MG63 (cell line): ENCODE measurements at places on chromosomes 3 and 15. TPM values are rescaled to one million over a fixed set of nuclear protein-coding genes. Genes with fewer than 3 reads are reported as not detected.

The MASP1 gene
- total RNA-seq, result 96.8 and 119 TPM in 2 replicates

- no peak for DNase-seq
Observed at GRCh38 chr15:27458345-27459084, 487.5 kb downstream of the GABRG3 start.

DNA sequence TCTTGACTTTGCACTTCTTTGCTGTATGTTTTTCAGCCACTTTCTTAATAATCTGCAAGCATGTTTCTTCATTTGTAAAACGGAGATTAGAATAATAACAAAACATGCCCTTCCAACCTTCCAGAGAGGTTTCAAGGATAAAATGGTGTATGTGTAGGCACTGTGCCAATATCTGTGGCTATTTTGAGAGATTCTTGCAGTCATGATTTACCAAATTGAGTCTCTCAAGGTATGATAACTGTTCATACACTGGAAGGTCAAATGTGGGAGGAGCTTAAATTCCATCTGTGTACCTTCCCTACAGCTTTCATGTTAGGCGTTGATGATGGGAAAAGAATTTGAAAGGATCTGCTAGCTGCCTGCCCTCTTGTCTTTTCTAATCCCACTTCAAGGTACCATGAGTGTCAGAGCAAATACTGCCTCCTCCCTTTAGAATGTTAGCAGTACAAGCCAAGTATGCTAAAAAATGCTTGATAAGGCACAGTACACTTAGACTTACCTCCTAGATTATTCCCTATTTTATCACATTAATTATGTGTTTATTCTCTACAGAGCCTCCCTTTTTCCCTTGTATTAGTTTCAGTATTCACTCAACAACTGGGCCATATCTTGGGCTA is 78.0 kb upstream of the ST8SIA2 start:
- DNase-seq, result no peak

DNA sequence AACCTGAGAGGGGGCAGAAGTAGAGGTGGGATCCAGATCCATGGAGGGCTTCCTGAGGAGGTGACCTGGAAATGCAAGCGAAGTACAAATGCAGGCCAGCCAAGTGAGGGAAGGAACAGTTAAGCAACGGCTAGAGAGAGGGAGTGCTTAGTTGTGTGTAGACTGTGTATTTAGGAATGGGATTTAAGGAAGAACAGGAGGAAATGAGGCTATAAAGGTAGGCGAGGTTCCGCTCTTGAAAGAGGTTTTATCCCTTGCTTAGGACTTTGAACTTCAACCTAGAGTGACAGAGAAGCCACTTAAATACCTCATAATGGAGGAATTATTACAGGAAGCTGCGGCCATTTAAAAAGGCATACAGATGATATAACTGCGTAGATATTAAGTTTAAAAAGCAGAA is 295.1 kb downstream of the THSD4 start:
- DNase-seq, result no peak

DNA sequence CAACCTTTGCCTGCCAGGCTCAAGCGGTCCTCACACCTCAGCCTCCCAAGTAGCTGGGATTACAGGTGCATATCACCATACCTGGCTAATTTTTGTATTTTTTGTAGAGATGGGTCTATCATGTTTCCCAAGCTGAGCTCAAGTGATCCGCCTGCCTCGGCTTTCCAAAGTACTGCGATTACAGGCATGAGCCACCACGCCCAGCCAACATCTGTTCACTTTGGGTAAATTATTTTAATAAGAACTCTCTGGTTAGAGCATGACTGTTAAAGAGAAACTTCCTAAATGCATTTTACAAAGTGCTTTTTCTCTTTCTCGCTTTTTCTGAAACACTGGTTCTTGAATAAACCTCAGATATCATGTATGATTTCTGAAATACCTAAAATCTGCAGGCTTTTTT is 172.5 kb downstream of the PTPRG start:
- no peak for DNase-seq

- no peak for DNase-seq
Observed at GRCh38 chr15:38524156-38524555, 40.5 kb downstream of the RASGRP1 start.

DNA sequence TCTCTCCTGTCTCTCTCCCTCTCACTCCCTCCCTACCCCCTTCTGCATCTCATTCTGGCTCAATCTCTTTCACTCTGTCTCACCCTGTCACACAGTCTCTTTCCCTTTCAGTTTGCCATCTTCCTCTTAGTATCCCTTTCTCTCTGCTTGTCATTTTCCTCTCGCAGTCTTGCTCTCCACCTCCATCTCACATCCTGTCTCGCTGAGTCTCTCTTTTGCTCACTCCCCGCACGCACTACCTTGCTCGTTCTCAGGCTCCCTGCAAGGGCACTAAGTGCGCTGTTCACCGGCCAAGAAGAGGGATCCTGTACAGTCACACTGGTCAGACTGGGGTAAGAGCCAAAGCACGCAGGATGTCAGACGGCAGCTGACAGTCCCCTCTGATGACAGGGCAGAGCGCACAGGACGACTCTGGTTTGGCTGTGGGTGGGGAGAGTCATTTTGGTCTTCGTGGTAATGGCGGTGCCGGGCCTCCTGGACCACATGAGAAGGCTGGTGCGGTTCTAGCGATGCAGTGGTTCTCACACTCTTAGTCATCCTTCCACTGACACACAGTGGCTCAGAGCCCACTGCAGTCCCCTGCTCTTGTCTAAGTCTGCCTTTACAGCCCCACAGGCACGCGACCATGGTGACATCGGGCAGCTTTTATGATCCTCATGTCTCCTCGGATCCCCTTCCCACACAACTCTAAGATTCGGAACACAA is 356.8 kb downstream of the FOXP1 start:
- DNase-seq, result peak; percentile 23

The CELF6 gene
- 1.1 TPM in 1 of 2 replicates, not detected in the other for total RNA-seq

DNA sequence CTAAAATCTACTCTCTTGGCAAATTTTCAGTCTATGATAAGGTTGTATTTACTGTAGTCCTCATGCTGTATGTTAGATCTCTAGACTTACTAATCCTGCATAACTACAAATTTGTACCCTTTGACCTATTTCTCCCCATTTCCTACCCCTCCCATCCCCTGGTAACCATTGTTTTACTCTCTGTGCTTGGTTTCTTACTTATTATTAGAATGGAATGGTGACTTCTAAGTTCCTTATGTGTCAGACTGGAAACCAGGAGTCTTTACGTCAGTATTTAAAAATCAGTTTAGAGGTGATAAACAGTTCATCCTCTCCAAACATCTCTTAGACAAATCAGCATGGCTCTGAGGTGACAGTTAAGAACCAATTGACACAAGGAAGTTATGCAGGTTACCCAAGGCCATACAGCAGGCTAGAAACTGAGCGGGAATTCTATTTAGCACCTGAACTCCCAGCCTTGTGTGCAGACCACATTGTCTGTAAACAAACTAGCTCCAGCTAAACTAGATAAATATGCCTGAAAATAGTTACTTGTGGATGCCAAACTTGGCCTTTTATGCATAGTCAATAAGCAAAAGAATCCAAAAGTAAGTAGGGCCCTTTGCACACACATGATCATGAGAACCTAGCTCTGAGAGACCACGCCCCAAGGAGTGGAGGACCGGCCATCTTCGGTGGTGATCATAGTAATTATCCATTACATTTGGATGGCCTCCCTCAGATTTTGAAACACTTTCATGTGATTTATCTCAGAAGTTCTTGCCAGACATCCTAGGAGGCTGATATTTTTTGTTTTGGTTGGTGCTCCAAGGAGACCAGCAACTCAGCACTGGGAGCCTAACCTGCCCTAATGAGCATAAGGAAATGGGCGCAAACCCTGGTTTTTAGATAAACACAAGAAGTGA is 72.3 kb upstream of the BOC start:
- DNase-seq, result no peak

The DLEC1 gene
- not detected in 2 replicates for total RNA-seq

GRCh38 chr3:27573780-27574437 is 89.7 kb upstream of the SLC4A7 start:
- DNase-seq, result peak; percentile 3

DNA sequence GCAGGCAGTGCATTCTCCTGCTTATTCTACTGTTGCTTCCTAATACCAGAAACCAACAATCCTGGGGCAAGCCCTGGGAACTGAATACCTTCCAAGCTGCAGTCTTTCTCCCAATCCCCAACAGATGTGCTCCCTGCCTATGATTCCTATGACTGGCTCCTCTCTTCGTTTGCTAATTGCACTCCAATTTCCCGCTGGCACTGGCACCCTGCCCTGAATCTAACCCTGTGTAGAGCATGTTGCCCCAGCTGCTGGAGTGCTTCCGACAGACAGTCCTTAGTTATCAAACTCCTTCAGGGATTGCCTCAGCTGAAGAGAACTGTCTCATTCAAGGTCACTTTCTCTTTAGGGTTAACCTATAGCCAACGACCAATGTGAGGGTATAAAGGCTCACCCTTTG is 214.1 kb downstream of the NECTIN3 start:
- peak; percentile 37 for DNase-seq

DNA sequence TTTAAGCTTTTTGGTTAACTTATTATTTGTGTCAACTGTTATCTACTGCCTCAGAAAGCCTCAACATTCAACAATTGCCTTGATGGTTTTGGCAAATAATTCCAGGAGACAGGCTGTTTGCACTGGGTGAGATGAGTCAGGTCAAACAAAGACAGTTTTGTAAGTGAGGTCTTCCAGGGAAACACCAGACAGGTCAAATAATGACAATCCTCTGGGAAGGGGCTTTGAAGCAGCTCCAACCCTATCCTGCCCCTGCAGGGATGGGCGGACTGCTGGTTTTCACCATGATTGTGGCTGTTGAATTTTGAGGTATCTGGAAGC is 79.4 kb upstream of the PRR23E start:
- DNase-seq, result no peak

The CHRM5 gene
- not detected in 2 replicates for total RNA-seq

The ZNF860 gene
- total RNA-seq, result not detected in 2 replicates

GRCh38 chr15:61205346-61205921 is 23.7 kb downstream of the RORA start:
- peak; percentile 10 for DNase-seq

DNA sequence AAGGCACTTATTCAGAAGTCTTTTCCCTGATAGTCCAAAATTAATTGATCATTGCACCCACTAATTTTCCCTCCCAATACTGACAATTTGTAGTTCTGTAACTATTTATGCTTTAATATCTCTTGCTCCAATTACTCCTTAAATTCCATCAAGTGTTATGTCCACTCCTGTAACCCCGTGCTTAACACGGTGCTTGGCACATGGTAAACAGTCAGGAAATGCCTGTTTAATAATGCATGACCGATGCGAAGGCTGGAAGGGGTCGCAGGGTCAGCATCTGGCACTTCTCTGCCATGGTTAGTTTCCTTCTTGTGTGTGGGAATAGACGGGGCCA is 553 bp upstream of the SEC22A start:
- no peak for DNase-seq

DNA sequence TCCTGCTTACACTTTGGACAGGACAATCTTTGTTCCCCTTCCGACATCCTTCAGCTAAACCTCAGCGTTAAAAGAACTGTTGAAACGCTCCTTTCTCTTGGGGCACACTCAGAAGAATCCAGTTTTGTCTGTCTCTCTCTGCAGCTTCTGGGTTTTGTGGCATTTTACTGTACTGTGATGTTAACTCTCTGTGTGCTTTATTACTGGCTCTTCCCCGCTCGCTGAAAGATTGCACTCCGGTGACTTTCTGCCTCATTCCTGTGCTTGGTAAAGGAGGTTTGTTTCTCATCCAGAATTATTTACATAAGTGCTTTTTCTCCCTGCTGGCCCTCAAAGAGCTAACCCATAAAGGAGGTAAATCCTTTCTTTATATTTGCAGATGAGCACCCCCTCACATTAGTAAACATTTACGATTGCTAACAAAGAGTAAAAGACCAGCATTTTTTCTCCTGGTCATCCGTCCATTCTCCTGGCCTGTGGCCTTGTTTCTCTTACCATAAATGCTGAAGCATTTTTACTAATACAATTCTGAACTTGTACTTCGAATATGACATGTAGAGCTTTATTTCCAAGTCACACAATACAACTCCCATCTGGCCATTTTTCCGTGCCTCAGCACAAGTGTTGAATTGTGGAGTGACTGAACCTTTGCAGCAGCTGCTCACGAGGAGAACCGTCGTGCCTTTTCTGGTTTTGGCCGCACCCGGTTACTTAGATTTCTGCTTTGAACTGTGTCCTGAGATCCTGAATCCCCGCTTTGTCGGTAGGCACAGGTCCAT is 69.3 kb upstream of the RPL35A start:
- no peak for DNase-seq

The ZKSCAN7 gene
- total RNA-seq, result not detected in 2 replicates
